ENCODE measurements at places on chromosomes 6 and 20.

DNA sequence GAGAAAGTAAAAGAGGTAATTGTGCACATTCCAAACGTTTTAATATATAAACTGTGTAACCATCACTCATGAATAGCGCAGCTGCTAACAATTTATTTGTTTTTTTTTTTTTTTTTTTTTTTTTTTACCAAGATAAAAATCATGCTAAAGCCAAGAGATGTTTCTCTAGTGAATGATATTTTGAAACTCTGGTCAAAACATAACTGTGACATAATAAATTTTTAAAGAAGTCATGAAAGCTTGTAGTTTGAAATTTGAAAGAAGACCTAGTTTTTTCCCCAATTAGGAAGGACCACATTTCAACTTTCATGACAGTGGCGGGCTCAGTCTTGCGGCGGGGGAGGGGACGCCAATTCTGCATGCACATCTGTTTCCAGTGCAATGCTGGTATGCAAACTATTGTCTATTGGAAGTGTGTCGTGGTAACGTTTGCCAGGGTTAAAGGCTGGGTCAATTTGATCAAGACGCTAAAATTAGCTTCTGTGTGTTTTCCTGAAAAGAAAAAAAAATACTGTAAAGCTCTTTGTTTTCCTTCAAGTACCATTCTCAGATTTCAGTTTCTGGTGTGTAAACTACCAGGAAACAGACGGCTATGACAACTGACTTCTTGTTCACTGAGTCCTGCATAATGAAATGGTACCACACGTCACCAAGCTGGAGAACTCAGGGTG is 211.9 kb downstream of the FOXC1 start:
- peak; percentile 70 for DNase-seq

DNA sequence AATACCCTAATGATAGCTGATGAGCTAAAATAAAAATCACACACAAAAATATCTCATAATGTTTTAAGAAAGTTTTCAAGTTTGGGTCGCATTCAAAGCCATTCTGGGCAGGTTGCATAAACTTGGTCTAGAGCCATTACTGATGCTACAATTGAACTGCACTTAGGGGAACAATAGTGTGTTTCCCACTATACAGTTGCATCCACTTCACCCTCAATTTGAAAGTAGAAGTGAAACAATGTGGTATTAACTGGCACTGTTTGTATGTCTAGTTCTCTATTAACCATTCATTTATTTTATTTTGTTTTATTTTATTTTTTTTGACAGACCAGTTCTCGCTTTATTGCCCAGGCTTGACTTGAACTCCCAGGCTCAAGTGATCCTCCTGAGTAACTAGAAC is 23.0 kb upstream of the STK38 start:
- DNase-seq: no peak

- no peak for DNase-seq
Measured at GRCh38 chr20:39338469-39339376, 376.6 kb downstream of the DHX35 start.

- DNase-seq: peak; percentile 20
Measured at GRCh38 chr6:51199105-51199552, 380.5 kb downstream of the TFAP2B start.

GRCh38 chr6:55839080-55839479 is 36.3 kb downstream of the BMP5 start:
- DNase-seq: no peak

DNA sequence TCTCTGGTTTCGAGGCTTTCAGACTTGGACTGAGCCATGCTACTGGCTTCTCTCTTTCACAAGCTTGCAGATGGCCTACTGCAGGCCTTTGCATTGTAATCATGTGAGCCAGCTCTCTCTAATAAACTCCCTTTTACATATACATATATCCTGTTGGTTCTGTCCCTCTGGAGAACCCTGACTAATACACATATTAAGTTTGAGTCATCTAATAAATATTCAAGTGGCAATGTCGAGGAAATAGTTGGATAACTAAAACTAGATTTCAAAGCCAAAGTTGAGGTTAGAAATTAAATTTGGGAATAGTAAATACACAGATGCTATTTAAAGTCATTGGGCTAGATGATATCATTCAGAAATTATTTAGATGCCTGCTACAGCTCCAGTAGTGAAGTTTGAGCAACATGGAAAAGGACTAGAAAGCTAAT is 1343.4 kb downstream of the GRIK2 start:
- DNase-seq: no peak

GRCh38 chr6:21628160-21628559 is 34.6 kb downstream of the SOX4 start:
- no peak for DNase-seq

DNA sequence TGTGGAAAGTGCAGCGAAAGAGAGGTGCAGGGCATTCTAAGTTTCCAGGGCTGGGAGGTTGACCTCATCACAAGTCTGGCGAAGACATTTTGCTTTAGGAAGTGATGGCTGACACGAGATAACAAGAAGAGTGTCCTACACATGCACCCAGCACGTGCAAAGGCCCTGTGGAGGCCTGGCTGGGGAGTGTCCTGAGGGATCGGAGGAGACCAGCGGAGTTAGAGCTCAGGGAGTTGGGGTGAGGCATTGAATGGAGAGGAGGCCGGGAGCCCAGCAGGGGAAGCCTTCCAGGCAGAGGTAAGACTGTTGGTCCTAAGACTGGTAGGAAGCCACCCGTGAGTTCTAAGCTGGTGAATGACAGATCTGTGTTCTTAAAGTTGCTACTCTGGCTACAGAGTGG is 58.4 kb downstream of the PPP1R14C start:
- DNase-seq: no peak

DNA sequence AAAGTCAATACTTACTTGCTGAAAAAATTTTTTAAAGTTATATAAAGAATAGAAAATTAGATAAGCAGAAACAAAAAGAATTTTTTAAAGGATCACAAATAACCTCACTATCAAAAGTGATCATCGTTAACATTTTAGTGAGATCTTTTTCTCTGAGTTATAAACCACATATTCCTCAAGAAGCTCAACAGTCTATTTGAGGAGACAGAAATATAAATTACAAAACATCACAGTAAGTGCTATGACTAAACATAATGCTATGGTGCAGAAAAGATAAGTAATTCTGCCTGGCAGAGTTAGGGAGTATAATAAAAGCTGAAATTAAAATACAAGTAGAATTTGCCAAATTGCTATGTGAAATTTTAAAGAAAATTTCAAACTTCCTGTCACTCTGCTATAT is 226.7 kb downstream of the LMBRD1 start:
- no peak for DNase-seq

- no peak for DNase-seq
Measured at GRCh38 chr6:140012150-140012549, 637.7 kb upstream of the CITED2 start.

GRCh38 chr6:7434672-7435071 is 45.1 kb downstream of the RIOK1 start:
- DNase-seq: no peak

- DNase-seq: no peak
Measured at GRCh38 chr6:165976684-165977083, 191.0 kb downstream of the TBXT start.

GRCh38 chr6:127641905-127642304 is 64.9 kb downstream of the C6orf58 start:
- DNase-seq: peak; percentile 21

DNA sequence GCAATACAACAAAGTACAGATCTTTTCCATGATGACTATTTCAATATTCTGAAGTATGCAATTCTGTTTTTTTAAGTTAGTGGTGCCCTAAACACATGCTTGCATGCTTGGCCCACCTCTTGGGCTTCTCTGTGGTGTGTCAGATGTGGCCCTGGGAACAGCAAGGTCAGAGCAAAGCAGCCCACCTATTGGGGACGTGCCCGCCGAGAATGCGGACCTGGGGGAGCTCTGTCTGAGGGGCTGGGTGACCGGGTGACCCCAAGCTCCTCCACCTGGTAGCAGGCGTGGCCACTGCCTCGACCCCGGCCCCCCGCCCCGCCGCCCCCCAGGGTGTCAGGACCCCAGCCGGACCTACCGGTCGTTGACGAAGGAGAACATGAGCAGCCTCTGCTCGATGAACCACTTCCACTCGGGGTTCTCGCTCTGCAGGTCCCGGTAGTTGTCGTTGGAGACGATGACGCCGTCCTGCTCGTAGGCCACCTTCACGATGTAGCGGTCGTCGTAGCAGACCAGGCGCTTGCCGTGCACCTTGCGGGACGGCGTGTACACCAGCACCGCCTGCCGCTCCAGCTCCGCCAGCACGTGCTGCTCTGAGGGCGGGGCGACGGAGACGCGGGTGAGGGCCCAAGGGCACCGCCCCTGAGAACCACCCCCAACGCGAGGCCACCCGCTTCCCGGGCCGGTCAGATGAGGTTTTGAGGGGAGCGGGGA is 28.3 kb downstream of the ZC3H12D start:
- no peak for DNase-seq

GRCh38 chr6:1377526-1377925 is 11.8 kb upstream of the FOXF2 start:
- DNase-seq: no peak

- DNase-seq: no peak
Measured at GRCh38 chr6:53692172-53692571, 26.6 kb upstream of the KLHL31 start.

DNA sequence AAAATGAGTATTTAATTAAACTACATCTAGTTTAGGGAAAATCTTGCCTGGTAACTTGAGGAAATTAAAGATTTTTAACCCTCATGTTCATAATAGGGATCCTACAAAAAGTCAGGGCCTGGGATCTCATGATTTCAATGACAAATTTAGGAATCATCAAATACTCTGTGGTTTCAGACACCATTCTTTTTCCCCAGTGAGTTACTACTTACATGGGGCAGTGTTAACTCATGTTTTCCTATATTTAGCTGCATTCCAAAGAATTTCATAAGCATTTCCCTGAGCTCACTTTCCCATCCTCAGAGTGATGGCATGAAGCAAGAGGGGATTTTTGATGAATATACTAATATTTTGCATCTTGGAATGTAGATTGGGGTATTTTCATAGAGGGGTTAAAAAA is 321.7 kb downstream of the CENPW start:
- no peak for DNase-seq

- DNase-seq: no peak
Measured at GRCh38 chr20:10928841-10929421, 255.1 kb upstream of the JAG1 start.

DNA sequence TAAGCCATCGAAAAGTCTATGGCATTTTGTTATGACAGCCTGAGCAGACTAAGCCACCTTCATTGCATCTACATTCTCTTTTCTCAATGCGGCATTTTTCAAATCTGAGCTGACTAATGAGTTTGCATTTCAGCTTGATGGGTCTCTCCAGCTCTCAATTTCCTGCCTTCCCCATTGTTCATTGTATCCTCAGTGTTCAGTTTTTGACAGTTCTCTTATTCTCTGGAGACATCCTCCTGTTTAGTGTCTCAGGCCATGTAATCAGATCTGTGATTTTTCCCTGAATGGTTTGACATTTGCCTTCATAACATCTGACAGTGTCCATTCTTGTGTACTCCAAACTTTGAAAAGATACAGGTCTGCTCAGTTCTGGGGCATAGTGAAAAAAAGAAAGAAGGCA is 27.9 kb upstream of the MCM3 start:
- no peak for DNase-seq

DNA sequence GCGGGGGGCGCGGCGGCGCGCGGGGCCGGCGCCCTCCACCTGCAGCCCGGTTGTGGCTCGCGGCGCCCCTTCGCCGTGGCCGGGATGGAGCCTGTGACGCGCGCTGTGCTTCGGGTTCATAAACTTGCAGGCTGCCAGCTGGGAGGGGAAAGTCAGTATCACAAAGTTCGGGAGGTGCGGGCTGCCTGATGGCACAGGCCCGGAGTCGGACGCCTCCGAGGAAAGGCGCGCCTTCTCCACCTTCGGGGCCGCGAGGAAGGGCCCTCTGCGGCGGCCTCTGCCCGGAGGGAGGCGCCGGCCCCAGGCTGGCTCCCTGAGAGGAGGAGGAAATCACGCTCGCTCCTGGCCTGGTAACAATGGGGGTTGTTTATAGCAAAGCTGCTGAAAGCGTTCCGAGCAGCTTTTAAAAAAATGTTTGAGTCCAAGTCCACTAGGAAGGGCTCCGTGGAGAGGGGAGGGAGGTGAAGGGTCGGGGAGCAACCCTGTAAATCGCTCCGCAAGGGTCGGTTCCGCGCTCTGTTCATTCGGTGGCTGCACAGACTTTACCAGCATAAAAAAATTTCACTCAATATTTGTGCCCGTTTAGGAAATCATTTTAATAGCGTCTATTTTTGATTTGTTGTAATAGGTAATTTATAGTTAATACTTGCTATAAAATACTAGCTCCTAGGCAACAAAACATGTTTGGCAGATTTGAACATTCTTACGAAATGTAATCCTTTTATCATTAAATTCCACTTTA is 1.0 kb downstream of the AFDN start:
- peak; percentile 58 for DNase-seq

- DNase-seq: no peak
Measured at GRCh38 chr6:133326584-133326983, 85.4 kb downstream of the EYA4 start.

DNA sequence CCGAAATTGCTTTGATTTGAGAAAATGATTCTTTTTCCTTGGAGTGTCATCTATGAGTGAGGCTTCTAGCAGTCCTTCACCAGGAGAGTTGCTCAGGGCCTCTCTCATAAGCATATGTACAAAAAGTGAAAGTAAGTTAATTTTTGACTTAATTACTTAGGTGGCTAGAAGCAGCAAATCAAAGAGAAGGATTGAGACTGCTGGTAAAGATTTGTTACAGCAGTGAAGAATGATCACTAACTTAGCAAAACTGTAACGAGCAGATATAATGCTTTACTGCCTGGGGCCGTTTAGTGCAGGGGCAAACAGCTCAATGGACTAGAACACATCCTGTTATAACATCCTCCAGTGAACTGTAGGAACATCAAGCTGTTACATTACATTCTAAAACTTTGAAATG is 167.8 kb upstream of the RIPOR2 start:
- DNase-seq: no peak

DNA sequence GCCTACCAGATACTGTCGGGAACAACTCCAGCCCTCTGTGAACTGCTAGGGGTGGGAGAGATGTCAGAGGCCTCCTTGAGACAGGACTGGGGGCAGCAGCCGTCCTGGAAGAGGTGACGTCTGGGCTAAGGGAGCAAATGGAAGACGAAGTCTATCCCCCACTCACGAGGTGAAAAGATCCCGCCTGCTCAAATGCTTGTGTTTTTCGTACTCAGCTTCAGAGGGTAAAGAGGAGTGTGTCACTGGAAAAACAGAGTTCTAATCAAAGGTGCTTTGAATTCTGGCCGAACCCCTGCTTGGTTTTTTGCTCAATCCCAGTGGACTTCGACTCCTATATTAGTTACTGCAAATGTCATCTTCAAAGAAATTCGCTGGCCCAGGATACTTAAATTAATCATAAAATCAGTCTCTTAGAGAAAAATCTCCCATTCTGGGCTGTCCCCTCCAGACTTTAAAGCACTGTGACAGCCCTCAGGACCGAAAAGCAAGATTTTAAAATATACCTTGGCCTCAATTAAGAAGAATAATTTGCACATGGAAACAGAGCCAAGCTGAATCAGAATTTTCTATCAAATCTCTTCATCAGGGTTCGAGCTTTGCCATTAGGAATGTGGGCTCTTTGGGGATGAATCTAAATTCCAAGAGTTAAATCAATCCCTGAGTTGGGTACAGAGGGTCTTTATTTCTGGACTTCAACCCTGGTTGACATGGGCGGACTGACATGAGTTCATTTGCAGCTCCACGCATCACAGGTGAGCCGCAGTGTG is 61.8 kb upstream of the AFDN start:
- no peak for DNase-seq

GRCh38 chr6:133705066-133705465 is 183.8 kb upstream of the TCF21 start:
- no peak for DNase-seq
